GM12878 (cell line): ENCODE measurements at places on chromosomes 6 and 20. TPM values are rescaled to one million over a fixed set of nuclear protein-coding genes. Genes with fewer than 3 reads are reported as not detected.

The FAM217A gene
- total RNA-seq: not detected in 2 replicates

The EYS gene
- total RNA-seq: not detected in 2 replicates

The HACE1 gene
- 6.0 and 6.7 TPM in 2 replicates for total RNA-seq

The EYA2 gene
- total RNA-seq: not detected in 2 replicates

The SNRPB2 gene
- total RNA-seq: 78.4 and 84.3 TPM in 2 replicates

The TRAPPC3L gene
- not detected in 2 replicates for total RNA-seq

The SYCP2L gene
- total RNA-seq: not detected in 2 replicates

The PRSS16 gene
- total RNA-seq: 5.9 and 7.1 TPM in 2 replicates

The CLPSL1 gene
- not detected in 2 replicates for total RNA-seq

The FAM184A gene
- 0.19 TPM in 1 of 2 replicates, not detected in the other for total RNA-seq

The CST2 gene
- not detected in 2 replicates for total RNA-seq

The CNBD2 gene
- total RNA-seq: 3.7 and 4.7 TPM in 2 replicates

The LY6G6D gene
- total RNA-seq: not detected in 2 replicates

The MAPK14 gene
- 45.6 and 49.1 TPM in 2 replicates for total RNA-seq

The ATP6V1G2 gene
- total RNA-seq: 2.5 and 3.5 TPM in 2 replicates

The NKAIN4 gene
- not detected in 2 replicates for total RNA-seq

The LRRN4 gene
- not detected in 2 replicates for total RNA-seq

The CCDC170 gene
- 0.11 TPM in 1 of 2 replicates, not detected in the other for total RNA-seq

The EZR gene
- total RNA-seq: 248 and 249 TPM in 2 replicates

The KIF6 gene
- 0.28 and 0.35 TPM in 2 replicates for total RNA-seq

The PKIG gene
- 56.2 and 58.4 TPM in 2 replicates for total RNA-seq

The SH3BGRL2 gene
- 0.33 and 0.35 TPM in 2 replicates for total RNA-seq

The RIPOR2 gene
- 37.9 and 41.1 TPM in 2 replicates for total RNA-seq

The SLPI gene
- 1.4 TPM in 1 of 2 replicates, not detected in the other for total RNA-seq

The CALHM5 gene
- not detected in 2 replicates for total RNA-seq

The BPIFB4 gene
- not detected in 2 replicates for total RNA-seq

The GSTA3 gene
- total RNA-seq: not detected in 2 replicates
